ENCODE measurements at places on chromosomes 16 and 17. TPM values are rescaled to one million over a fixed set of nuclear protein-coding genes. Genes with fewer than 3 reads are reported as not detected.
A peak's percentile ranks its signal among the peaks of the same experiment; 100 is the strongest.

AGRP gene
- not detected for total RNA-seq

BHLHA9 gene
- not detected for total RNA-seq

FNDC8 gene
- total RNA-seq, result not detected

CMTM2 gene
- total RNA-seq, result not detected

MVP gene
- total RNA-seq, result 96.6 TPM

STARD3 gene
- total RNA-seq, result 14.1 TPM

PRR11 gene
- 1.4 TPM for total RNA-seq

SLC22A31 gene
- not detected for total RNA-seq

PRAC2 gene
- not detected for total RNA-seq

PLEKHM1 gene
- total RNA-seq, result 43.1 TPM

TBC1D3 gene
- total RNA-seq, result not detected

KRT9 gene
- not detected for total RNA-seq

- DNase-seq, result peak; percentile 79
These were observed 762 bp downstream of the PYCARD start for GRCh38 chr16:31201582-31202413.

DNA sequence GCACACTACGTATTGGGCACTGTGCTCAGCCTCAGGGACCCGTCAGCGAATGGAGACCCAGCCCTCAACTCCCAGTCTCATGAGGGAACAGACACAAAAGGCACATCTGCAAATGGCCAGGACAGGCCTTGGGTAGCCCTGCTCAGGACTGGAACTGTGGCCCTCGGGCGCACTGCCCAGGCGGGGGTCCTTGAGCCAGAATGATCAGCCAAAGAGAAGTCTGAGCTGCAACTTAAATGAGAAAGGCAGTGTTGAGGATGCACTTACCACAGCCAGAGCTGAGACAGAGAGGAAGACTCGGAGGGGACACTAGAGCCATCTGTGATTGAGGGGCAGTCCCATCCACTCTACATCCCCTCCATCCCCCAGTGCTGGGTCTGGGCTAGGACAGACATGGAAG is 117.3 kb downstream of the C16orf95 start:
- DNase-seq, result no peak

DNA sequence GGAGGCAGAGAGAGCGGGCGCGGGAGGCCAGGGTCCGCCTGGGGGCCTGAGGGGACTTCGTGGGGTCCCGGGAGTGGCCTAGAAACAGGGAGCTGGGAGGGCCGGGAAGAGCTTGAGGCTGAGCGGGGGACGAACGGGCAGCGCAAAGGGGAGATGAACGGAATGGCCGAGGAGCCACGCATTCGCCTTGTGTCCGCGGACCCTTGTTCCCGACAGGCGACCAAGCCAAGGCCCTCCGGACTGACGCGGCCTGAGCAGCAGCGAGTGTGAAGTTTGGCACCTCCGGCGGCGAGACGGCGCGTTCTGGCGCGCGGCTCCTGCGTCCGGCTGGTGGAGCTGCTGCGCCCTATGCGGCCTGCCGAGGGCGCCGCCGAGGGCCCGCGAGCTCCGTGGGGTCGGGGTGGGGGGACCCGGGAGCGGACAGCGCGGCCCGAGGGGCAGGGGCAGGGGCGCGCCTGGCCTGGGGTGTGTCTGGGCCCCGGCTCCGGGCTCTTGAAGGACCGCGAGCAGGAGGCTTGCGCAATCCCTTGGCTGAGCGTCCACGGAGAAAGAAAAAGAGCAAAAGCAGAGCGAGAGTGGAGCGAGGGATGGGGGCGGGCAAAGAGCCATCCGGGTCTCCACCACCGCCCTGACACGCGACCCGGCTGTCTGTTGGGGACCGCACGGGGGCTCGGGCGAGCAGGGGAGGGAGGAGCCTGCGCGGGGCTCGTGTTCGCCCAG is 1.2 kb upstream of the CBX4 start:
- peak; percentile 85 for DNase-seq

- DNase-seq, result no peak
These were observed 52.6 kb downstream of the MYH3 start for GRCh38 chr17:10604521-10604920.

GRCh38 chr17:61594294-61594825 is 3.3 kb upstream of the NACA2 start:
- DNase-seq, result no peak

DNA sequence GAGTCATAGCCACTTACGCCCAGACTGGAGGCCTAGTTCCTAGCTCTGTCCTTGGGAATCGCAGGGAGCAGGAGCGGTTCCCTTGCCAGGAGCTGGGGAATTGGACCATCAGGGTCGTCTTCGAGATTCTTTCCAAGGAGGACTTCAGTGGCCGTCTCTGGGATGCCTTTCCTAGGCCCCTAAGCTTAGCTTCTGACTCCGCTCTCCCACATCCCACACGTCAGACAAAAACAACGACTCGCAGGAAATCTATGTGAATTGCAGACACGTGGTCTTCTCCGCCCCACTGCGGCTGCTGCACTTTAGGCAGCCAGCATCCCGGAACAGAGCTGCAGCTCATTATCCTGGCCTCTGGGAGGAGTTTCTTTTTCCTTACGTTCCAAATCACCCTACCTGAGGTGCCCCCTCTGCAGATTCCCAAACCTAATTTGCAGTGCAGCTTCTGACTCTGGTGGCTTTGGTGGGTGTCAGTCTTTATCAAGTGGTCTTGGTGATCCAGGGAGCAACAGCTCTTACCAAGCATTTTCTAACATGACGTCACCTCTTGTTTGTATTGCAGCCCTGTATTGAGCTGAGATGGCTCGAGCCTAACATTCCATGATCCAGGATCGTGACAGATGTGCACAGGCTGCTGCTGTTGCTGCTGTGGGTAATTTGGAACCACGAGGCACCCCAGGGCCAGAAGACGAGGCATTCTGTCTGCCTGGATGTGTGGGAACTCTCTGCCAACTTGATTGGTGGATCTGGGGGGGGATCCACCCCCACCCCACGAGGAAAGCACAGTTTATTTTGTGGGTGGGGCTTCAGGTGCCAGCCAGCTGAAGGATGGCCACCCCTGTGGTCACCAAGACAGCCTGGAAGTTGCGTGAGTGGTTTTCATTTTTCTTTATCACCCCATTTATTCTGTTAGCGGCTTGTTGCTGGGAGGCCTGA is 1.1 kb downstream of the KATNB1 start:
- no peak for DNase-seq

DNA sequence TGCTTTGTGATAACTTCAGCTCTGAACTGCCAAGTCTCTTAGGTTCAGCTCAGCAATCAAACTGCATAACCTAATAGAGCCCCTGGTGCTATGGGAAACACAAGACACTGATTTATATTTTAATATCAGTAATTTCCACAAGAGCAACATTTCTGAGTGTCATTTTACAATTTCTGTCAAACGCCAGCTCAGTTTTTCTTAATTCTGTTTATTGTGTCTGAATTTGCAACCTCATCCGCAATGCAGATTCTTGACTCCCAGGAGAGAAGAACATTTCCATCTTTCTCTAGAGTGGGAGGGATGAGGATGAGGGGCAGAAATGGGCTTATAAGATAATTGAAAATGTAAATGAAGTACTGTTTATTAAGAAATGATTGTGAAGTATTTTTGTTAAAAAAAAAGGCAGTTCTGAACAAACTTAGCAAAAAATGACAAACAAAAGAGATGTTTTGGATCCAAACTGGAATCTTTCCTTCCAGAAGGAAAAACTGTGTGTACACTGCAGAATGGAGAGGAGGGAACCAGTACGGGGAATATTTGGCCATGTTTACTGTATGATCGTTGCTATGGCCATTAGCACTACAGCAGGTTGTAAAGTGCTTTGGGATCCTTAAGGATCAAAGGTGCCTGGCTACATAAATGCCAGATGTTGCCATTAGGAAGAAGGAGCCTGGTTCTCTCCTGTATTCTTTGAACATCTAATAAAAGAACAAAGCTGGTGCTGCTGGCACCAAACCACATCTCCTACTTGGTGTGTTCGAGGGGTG is 7.4 kb upstream of the PMFBP1 start:
- DNase-seq, result no peak

- DNase-seq, result no peak
These were observed 21.0 kb downstream of the FBXO39 start for GRCh38 chr17:6796887-6797490.

GRCh38 chr16:55369151-55369550 is 45.1 kb downstream of the IRX6 start:
- no peak for DNase-seq

GRCh38 chr16:62224646-62225209 is 188.5 kb upstream of the CDH8 start:
- no peak for DNase-seq

DNA sequence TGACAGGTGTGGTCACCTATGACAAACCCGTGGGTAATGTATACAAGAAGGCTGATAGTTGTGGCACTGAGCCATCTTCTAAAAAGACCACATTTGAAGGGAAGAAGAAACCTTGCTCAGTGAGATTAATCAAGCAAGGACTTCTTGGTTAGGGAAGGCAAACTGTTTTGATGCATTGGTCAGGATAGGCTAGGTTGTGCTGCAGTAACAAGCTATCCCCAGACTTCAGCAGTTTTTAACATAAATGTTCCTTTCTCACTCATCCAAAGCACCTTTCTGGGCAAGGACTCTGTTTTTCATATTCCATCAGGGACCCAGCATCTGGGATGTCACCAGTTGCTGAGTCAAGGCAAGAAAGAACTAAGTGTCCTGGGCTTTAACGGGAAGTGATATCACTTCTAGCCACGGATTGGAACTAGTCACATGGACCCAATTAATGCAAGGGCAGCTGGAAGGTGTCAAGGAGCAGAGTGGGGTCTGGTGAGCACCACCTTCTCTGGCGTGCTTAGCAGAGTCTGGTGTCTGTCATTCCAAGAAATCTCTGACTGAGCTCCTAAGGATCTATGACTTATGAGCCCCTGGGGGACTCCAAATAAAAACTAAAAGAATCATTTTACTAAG is 52.0 kb upstream of the CCL2 start:
- no peak for DNase-seq

- no peak for DNase-seq
These were observed 225.6 kb downstream of the MSI2 start for GRCh38 chr17:57481910-57482391.

DNA sequence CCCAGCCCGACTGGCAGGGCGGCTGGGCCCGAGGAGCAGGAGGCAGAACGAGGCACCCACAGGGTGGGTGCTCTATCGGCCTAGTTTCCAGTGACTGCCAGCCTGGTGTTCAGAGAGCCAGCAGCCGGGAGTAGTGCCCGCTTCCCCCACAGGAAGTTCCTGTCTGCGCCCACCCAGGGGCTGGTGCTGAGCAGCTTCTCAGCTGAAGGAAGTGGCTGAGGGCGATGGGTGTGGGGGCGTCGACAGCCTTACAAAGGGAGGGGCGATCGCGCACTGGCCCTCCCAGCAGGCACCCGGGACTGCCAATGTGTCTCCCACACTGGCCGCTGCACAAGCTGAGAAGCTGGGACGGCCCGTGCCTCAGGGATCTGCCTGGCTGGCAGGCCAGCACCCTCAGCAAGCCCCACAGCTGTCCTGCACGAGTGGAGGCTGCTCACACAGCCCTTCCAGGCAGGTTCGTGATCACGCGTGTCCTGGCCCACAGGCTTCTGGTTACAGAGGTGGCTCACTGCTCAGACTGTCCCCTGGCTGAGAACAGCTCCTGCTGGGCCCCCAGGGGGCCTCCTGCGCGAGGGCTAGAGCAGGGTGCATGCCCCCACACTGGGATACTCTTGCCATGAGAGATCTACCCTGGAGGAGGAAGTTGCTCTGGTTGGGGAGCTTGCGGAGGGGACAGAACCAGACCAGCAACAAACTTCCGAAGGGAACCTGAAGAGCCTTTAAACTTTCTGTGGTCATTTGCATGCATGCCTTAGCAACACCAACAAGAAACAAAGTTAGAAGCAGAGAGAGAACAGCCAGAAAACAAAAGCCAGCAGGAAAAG is 2.5 kb downstream of the RNF166 start:
- peak; percentile 61 for DNase-seq

DNA sequence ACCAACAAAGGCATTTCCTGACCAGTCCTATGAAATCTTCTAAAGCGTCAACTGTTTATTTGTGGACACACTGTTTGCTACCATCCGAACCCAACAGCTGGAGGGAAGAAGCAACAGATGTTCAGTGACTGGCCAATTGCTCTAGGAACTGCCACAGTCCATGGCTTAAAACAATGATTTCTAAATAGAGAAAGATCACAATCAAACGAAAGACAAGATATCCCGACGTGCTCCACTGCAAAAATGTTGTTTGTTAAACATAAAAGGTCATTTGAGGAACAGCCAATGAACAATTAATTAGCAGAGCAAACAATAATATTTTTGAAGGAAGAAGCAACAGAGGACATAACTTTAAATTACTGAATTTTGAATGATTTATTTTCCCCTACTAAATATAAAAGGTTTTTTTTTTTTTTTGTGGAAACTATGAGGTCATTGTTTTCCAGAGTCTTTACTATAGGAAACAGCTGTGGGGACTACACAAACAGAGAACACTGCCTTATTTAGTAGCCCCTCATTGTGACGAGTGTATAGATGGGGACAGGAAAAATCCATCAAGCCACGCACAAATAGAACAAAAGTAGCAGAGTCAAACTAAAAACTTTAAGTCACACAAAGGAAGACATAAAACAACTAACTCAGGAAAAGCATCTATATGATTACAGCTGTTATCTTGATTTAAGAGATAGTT is 17.2 kb downstream of the USP31 start:
- DNase-seq, result no peak

DNA sequence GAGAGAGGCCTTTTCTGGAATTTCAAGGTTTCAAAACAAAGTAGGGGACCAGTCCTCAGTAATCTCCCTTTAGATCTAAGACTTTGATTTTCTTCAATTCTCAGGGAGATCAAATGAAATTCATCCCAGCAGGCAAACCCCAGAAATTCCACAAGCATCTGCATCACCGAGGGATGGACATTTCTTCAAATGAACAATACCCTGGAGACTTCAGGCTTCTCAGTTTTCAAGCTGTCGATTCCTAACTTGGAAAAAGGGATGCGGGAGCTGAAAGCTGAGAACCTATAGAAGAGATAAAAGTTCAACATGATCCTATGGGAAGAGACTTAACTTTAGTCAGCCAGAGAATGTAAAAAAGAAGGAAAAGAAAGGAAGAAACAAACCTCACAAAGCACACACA is 296.9 kb upstream of the CDH5 start:
- DNase-seq, result no peak

DNA sequence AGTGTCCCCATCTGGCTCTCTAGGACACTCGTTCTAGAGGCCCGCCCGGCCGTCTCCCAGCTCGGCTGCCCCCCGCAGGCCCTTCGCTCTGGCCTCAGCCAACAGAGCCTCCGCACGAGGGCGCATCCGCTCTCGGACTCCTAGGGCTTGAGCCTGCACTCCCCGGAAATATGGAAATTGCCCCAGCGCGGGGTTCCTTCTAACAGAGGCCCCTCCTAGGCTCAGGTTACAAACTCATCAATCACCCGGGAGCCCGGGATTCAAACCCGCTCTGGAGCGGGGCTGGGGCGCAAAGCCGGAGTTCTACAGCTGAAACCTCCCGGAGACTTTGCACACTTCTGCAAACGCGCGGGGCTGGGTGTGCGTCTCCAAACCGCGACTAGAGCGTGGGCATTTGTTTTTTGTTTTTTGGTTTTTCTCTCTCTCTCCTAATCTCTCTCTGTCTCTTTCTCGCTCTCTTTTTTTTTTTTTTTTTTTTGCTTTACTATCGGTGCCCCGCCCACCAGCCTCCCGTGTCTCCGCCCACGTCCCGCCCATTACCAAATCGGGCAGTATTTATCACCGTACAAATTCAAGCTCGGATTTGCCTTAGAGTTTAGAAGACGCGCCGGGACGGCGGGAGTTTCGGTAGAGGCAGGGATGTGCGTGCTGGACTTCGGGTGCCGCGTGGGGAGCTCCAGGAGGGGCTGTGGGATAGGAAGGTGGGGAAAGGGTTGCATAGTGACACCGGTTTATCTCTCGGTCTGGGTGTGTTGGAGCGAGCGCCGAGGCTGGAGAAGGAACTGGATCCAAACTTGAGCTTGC is 2.4 kb upstream of the FOXL1 start:
- DNase-seq, result peak; percentile 89

All from heart left ventricle (tissue), 16 donors.